ENCODE measurements at places on chromosomes 13 and 19.

GRCh38 chr19:3006075-3006767 lies 22.9 kb downstream of the TLE2 start:
- DNase-seq = no peak

DNA sequence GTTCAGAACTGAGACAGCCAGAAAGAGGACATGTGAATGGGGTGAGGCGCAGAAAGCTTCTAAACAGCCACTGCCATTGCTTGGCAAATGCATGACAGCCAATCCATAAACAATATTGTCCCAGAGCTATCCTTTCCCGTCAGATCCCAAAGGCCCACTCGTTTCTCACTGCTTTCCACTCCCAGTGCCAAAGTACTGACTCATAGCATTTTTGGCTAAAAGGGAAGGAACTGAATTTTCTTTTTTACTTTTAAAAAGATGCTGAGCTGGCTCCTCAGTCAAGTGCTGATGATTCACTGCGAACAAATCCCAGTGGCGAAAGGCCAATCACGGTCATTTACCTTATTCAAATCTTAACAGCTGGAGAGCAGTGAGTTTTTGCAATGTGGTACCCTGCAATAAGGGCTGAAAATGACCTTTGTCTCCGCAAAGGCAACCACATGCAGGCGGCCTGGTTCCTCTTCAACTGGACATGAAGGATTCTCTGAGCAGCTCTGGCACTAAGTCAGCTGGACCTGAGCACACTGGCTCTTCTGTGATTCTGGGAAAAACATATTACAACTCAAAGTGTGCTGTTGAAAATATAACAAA lies 151.7 kb downstream of the DCLK1 start:
- peak; percentile 19 for DNase-seq

DNA sequence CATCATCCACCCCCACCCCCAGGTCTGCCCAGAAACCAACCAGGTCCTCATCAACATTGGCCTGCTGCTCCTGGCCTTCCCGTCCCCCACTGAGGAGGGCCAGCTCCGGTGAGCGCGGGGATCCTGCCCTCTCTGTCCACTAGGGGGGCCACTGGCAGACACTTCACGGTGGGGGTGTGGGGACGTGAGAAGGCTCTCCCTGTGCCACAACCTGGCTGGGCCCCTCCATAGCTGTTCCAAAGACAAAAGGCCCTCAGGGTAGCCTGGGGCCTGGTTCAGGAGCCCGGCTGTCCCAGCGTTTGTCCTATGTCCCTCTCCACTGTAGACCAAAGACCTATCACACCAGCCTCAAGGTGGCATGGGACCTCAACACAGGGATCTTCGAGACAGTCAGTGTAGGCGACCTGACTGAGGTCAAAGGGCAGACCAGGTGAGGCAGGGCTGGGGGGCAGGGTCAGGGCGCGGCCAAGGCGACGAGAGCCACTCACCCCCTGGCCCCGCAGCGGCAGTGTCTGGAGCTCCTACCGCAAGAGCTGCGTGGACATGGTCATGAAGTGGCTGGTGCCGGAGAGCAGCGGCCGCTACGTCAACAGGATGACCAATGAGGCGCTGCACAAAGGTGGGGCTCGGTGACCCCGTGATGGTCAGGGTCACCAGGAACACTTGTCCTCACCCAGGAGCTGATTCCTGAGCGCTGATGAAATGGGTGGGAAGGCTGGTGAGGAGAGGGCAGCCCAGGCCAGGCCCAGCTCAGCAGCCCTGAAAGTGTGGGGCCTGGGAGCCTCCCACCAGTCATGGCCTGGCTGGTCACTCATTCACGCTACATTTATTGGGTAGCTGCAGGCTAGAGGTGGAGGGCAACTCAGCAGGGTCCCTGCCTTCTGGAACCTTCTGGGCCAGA lies 7.9 kb downstream of the DCAF15 start:
- DNase-seq = no peak

GRCh38 chr19:33558856-33559255 lies 37.3 kb upstream of the PEPD start:
- no peak for DNase-seq

DNA sequence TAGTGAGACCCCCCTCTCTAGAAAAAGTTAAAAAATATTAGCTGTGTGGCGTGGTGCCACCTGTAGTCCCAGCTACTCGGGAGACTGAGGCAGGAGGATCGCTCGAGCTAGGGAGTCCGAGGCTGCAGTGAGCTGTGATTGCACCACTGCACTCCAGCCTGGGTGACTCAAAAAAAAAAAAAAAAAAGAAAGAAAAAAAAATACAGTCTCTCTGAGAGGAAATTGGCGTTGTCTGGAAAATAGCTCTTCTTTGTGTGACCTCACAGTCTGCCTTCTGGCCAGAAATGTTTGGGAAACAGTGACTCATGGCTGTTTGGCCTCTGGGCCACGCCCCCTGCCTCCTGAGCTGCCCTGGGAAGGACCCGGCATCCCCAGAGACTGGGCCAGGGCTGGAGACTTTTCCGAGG lies 10.7 kb downstream of the MARCHF2 start:
- DNase-seq = peak; percentile 8
